ENCODE measurements at places on chromosomes 4 and X.
A peak's percentile ranks its signal among the peaks of the same experiment; 100 is the strongest.

DNA sequence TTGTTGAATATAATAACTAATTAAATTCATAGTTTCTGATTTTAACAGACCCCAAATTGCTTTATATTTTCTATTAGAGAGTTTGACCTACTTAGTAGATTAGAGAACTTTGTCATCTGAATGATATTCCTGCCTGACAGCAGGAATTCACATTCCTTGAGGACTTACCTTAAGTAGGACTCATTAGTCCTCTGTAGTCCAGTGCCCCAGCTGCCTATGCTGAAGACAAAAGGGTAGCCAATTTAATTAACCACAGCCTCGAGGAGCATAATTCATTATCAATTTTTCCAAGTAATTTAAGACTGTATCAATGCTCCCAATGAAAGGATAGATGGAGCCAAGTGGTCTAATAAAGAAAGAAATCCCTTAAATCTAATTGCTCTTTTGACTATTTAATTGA lies 1405.0 kb upstream of the IGFBP7 start:
- DNase-seq, result no peak

DNA sequence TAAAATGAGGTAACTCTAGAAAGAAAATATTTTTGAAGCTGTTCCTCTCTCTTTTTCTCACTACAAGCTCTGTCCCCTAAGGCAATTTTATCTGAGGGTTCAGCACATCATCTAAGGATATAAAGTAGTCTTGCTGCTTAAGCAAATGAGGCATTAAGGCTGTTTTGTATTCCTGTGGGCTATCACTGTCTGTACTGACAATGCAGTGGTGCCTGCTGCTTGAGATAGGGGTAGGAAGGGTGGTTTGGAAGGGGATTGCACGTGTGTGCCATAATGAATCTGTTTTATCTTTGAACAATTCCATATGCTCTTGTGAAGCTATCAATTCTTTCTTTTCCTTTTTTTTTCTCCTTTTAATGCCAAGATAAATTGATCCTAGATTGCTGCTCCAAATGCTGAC lies 128.0 kb upstream of the ATOH1 start:
- DNase-seq, result no peak

DNA sequence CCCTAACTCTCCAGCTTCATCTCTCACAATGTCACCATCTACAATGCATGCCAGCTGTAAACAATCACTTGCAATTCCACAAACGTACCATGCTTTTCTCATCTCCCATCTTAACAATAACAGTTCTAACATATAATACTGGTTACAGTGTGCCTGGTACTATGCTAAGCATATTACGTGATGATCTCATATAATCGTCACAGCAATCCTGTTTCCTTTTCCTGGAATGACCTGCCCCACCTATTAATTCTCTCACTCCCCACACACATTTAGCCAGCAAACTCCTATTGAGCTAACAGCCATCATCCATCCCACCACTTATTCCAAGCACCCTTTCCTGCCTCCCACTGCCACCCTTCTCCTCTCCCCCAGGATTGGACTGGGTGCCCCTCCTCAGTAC lies 7.9 kb downstream of the JCHAIN start:
- DNase-seq, result no peak

- DNase-seq, result peak; percentile 5
Observed at GRCh38 chrX:133921764-133922389, 63.5 kb downstream of the GPC3 start.

DNA sequence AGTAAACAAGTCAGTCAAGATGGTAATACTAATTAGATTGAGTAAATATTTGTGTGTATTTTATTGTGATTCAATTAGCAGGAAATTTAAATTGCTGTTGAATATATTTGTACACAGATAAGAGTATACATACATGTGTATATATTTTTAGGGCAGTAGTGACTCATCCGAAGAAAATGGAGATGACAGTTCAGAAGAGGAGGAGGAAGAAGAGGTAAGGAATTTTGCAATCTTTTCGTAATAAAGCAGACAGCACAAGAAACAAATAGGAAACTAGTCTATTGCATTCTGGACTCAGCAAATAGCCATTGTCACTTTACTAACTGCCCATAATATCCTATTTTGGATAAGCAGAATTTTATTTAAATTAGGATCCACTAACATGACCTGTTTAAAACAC lies 6.6 kb downstream of the IBSP start:
- no peak for DNase-seq

- no peak for DNase-seq
Observed at GRCh38 chr4:48668254-48669017, 111.6 kb downstream of the FRYL start.

DNA sequence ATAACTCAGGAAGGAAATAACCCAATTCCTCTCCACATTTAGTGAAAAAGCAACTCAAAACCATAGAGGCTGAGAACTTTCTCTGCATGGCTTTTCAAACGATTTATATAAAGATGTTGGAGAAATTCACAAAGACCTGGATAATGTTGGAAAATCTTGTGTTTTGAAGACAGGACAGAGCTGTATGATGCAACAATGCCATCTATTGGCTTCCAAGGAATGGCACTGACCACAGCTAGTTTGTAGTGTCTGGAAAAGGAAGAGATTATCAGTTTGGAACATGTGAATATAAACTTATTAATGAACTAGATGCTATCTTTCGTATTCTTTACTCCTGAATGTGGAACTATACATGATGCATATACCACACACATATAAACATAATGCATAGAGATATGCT lies 503.6 kb downstream of the IL1RAPL1 start:
- DNase-seq, result no peak

DNA sequence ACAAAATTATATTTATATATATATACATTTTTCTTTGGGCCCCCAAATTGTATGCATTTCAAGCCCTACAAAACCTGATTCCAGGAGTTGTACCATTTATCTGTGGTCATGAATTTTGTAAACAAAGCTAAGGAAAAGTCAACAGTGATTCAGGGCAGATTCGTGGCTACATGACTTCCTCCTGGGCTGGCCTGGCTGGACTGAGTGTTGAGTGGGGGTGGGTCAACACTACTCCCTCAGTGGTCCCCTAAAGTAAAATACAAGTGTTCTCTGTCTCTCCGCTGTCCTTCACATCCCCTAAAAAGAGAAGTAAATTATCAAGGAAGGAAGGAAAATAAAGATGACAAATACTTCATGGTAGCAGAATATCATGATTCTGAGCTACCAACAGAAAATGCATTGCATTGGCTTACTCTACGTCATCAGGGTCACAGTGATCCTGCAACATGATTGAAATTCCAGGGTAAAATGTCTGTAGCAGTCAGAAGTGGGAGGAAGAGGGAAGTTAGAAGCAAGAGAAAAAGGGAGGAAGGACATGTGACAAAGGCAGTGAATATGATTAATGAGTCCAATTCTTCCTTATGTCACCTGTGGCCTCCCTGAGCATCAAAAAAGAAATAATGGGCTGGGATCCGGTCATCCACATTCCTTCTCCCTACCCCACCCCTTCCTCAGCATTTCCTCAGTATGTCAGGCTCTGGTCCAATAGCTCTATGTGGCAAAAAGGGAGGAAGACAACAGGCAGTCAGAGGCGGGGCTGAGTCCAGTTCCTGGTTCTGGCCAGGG lies 42.4 kb upstream of the MYOZ2 start:
- no peak for DNase-seq

DNA sequence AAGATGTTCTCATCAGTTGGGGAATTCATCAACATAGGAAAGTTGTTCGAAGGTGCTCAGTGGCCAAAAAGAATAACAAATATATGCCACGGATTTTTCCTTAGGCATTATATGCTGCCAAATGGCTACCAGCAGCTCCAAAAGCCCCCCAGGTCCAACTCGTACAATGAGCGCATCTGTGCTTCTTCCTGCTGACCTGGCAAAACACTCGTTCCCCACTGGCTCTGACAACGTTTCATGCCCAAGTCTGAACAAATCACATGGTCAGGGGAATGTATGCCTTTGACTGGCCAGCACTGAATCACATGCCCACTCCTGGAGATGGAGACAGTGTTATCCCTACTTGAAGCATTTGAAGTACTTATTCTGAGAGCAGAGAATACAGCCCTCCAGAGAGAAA lies 59.9 kb upstream of the SPP1 start:
- DNase-seq, result no peak

DNA sequence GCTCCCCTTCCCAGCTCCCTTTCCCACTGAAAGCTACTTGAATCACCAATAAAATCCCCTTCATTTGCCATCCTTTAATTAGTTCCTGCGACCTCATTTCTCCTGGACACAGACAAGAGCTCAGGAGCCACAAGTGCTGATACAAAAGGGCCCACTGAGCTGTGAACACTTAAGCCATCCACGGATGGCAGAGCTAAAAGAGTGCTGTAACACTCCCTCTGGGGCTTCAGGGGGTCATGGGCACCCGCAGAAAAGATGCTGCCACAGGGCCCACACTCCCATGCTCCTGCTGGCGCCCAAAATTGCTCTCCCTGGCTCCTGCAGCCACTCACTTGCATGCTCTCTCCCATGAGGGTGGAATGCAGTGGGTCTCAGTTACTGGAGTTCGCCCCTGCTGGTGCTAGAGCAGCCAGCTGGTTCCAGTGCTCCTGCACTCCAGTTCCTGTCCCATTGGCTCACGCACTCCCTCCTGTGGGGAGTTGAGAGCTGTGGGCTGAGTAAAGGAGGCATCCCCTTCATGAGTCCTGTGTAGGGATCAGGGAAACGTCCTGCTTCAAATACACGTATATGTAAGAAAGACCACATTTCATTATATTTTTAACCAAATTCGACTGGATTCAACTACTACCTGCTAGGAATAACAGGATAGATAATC lies 1291.0 kb downstream of the ARAP2 start:
- DNase-seq, result no peak

DNA sequence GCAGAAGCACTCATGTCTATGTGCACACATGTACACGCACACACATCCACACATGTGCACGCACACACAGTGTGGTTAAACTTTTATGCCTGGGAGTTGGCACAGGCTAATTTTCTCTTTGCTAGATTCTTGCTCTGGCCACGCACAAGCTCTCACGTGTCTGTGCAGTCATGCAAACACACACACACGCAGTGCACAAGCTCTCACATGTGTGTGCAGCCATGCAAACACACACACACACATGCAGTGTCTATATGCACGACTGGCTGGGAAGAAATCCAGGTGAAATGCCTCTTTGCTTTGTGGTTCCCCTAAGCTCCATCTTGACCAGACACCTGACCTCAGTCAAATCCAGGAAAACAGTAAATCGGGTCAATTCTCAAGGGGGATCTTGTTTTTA lies 138.0 kb downstream of the SHOX start:
- no peak for DNase-seq

DNA sequence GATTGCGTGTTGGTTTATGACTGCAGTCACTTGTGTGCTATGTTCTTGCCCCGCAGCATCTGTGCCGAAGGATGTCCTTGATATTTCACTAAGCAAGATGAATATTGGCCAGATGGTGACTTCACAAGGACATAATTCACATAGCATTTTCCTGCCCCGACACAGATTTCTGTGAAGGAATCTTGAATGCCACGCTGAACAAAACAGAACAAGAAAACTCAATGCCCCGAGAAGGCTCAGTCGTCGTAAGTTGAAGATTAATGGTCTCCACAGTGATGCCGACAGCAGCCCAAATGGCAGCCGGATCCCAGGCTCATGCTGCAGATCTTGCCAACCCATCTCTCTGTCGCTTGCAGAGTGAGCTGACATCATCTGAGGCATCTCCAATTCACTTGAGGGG lies 145.9 kb downstream of the CPEB2 start:
- DNase-seq, result no peak

DNA sequence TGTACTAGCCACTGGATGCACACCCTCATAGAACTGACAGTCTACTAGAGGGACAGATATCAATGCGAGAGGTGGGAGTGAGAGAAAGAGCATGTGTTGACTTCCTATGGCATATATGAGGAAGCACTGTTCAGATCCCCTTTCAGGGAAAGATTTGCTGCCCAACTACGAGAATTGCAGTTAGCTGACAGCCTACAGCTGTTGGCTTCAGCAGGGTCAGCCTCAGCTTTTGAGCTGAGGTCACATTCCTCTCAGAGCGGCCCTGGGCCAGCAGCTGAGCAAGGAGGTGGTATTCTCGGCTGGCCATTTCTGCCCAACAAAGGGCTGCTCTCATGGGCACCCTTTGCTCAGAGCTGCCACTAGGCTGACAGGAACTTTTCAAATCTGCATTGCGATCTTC lies 580.2 kb downstream of the MID1IP1 start:
- no peak for DNase-seq

GRCh38 chr4:186778134-186778533 lies 54.5 kb upstream of the FAT1 start:
- DNase-seq, result no peak

- no peak for DNase-seq
Observed at GRCh38 chr4:1244081-1244977, 4.6 kb downstream of the CTBP1 start.

- DNase-seq, result no peak
Observed at GRCh38 chrX:108132876-108133275, 41.3 kb downstream of the ATG4A start.

- DNase-seq, result peak; percentile 9
Observed at GRCh38 chr4:88411491-88412096, 32.9 kb downstream of the HERC6 start.

DNA sequence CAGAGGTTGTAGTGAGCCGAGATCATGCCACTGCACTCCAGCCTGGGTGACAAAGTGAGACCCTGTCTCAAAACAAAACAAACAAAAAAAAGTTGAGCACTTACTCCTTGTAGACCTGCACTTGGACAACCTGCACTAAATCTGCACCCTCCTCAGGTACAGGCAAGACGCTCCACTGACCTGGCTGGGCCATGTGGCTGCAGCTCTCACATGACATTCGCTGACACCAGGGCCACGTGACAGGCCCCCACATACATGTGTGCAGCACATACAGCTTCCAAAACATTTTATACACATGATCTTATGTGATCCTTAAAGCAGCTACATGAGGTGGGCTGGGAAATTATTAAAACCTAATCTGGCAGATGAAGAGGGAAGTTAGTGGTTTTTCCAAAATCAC lies 62.5 kb downstream of the MGST2 start:
- no peak for DNase-seq

- DNase-seq, result peak; percentile 7
Observed at GRCh38 chr4:54658252-54659093, 716 bp downstream of the KIT start.

- DNase-seq, result no peak
Observed at GRCh38 chrX:86714441-86714840, 566.2 kb downstream of the DACH2 start.

DNA sequence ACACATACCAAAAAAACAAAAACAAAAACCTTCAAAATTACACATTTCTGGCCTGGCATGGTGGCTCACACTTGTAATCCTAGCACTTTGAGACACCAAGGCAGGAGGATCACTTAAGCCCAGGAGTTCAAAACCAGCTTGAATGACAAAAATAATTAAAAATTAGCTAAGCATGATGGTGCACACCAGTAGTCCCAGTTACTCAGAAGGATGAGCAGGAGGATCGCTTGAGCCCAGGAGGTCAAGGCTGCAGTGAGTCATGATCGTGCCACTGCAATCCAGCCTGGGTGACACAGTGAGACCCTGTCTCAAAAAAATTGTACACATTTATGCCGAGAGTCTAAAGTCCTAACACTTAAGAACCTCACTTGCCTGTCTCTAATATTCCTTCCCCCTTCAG lies 18.3 kb downstream of the SLC39A8 start:
- no peak for DNase-seq

DNA sequence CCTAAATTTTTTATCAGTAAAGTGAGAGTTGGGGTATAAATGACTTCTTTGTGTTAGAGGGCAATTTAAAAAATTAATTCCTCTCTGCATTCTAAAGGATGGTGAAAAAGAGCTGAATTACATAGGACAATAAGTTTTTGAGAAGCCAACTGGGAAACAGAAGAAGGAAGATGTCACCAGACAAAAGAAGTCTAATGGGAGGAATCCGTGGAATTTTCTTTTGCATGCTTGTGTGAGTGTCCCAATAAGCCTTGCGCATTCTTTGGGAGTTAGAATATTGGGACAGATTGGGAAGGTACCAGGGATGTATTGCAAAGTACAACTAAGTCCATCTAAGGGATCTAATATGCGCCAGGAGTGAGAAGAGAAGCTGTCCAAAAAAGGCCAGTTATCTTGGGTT lies 35.1 kb upstream of the NR3C2 start:
- DNase-seq, result no peak

Measured in stimulated activated CD4-positive, alpha-beta T cell treated with anti-CD3 and anti-CD28 coated beads, Interleukin-4, amount 100 ng/mL, for 48 hours (primary cell).